ENCODE measurements at places on chromosomes 6 and 20.

DNA sequence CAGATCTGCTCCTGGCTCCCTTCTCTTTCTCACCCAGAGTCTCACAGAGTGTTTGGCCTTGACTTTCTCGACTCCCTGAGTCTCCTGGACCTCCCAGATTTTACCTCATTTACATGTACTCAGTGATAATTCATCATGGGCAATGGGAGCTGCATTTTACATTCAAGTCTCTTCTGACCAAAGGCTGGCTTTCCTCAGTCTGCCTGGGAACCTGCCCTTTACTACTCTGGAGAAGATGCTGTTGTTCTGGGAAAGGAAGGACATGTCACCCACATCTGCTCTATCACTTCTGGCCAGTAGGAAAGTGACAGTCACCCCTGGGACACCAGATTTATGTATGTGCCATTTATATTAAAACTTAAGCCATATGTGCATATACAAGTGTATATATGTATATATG lies 7.4 kb downstream of the LRRN4 start:
- no peak for DNase-seq

GRCh38 chr6:13590574-13591153 lies 16.3 kb downstream of the SIRT5 start:
- DNase-seq: no peak

DNA sequence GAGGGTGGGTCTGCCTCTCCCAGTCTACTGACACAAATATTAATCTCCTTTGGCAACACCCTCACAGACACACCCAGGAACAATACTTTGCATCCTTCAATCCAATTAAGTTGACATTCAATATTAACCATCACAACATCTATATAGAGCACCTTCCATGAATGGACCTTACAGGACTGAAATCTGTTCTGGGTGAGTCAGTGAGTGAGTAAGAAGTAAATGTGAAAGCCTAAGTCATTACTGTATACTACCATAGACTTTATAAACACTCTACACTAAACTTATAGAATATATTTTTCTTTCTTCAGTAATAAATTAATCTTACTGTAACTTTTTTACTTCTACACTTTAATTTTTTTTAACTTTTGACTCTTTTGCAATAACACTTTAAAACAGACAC lies 993.8 kb upstream of the MAP3K7 start:
- no peak for DNase-seq

- DNase-seq: peak; percentile 50
These were observed 3.1 kb downstream of the COL12A1 start for GRCh38 chr6:75202676-75203131.

GRCh38 chr6:33768644-33769120 lies 20.2 kb downstream of the LEMD2 start:
- DNase-seq: peak; percentile 76

DNA sequence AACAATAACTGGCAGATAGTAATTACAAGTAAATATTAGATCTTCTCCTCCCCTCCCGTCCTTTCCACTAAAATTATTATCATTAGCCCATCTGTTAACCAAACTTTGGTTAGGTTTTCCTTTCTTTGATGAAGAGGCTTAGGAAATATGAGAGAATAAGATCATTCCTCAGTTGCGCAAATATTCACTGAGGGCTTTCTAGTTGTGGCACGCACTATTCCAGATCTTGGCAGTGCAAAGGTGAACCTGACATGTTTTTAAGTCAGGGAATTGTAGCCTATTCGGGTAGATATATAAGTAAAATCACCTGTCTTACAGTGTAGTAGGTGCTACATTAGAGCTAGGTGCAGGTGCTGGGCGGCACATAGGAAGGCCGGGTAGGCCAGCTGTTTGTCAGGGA lies 31.1 kb downstream of the RNF217 start:
- no peak for DNase-seq

GRCh38 chr20:61724376-61724775 lies 341.3 kb downstream of the TAF4 start:
- no peak for DNase-seq

GRCh38 chr20:61822396-61822795 lies 243.3 kb downstream of the TAF4 start:
- DNase-seq: no peak

- peak; percentile 80 for DNase-seq
These were observed 537 bp downstream of the PPIL4 start for GRCh38 chr6:149545258-149545753.

- no peak for DNase-seq
These were observed 43.6 kb upstream of the CCN6 start for GRCh38 chr6:112010328-112010727.

GRCh38 chr6:82249381-82250253 lies 2.1 kb upstream of the IBTK start:
- DNase-seq: no peak

DNA sequence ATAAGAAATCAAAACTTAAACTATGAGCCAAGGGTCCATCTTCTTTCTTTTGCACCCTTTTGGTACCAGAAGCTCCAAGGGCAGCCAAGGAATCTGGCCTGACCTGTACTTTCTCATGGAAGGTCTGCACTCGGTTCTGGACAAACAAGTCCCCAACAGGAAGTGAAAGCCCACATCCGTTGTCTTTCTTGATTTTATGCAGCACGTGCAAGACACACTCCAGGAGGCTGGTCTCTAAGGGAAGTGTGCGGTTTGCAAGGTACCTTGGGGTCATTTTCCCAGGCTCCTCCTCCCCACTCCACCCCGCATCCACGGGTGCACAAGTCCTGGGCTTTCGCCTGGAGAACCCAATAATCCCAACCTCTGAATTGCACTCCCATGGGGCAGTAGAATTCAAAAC lies 101.9 kb downstream of the NFATC2 start:
- DNase-seq: peak; percentile 0

DNA sequence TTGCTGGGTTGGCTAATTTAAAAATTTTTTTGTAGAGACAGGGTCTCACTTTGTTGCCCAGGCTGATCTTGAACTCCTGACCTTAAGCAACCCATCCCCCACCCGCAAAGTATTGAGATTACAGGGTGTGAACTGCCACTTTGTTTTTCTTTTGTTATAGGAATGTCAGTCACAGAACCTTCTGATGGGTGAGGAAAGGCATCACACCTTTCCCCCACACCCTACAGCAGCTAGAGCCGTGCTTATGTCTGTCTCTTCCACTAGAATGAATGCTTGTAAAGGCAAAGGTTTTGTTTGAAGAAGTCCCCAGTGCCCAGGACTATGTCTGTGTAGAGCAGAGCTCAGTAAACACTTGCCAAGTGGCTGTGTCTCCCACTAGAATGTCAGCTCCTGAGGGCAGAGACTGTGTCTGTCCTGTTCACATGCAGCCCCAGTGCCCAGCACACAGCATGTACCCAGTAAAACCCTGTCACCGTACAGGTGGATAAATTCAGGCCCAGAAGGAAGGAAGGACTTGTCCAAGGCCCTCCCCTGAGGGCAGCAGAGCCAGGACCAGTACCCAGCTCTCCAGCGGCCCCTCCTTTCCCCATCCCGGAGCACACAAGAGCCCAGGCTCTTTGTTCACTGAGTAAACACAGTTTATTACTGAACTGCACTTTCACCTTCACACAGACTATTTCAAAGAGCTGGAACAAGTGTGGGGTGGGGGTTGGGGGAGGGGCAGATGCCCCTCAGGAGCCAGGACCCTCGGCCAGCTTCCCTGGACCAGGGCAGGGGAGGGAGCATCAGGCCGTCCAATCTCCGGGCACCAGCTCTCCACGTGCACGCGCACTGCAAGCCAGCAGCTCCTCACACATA lies 26.4 kb downstream of the COX4I2 start:
- DNase-seq: no peak

DNA sequence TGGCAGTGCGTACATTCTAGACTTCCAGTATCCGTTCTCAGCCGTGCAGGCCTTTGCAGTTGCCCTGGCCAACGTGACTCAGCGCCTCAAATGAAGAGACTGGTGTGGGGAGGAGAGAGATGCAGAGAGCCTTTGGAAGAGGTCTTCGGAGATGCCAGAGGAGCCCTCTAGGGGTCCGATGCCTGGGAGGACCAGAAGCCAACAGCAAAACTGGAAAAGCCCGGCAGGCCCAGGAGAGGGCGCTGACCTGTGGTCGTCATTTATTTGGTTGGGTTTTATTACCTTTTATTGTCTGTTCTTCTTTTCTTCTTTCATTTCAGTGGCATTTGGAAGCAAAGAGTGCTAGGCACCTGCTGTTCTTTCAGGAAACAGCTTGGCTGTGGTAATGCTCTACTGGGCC lies 53.3 kb upstream of the TMEM181 start:
- no peak for DNase-seq

GRCh38 chr6:38215651-38216311 lies 396.3 kb downstream of the ZFAND3 start:
- DNase-seq: no peak

GRCh38 chr20:57940868-57941522 lies 231.2 kb upstream of the PMEPA1 start:
- DNase-seq: no peak

- DNase-seq: no peak
These were observed 108.3 kb upstream of the RNF24 start for GRCh38 chr20:4123537-4124235.

DNA sequence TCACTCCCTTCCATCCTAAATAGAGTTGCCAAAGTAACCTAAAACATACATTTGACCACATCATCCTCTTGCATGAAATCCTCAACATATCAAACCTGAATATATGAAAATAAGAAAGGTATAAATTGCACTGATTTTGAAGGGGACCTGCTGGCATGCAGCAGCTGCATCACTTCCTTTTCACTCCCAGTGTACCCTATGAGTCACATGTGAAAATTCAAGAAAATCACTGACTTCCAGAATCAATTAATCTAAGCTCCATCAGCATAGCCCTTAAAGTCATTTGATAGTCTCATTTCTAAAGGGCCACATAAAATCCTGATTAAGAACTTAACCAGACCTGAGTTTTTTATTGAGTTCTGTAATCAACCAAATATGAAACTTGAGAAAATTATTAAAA lies 24.3 kb downstream of the SNX14 start:
- no peak for DNase-seq

- DNase-seq: no peak
These were observed 637 bp downstream of the TRPC4AP start for GRCh38 chr20:35091816-35092523.

- DNase-seq: peak; percentile 42
These were observed 684.6 kb upstream of the MARCKS start for GRCh38 chr6:113172531-113172966.

DNA sequence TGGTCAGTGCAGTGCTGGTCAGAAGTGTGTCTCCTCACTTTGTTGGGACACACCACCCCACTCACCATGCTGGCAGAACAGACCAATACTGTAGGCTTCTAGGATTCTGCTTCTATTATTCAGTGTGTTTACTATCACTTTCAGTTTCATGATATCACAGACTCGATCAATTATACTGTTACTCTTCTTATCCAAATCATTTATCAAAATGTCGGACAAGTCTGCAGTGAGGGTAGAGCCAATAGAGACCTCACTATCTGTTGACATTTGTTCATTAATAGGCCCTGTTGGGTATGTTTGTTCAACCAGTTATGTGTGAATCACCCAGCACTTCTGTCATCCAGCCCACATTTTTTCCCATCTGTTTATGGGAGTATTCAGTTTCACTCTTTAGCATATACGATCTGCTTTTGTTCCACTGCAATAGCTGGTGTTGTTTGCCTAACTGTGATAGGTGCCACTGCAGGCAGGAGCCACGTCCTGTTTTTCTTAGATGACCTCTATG lies 140.1 kb downstream of the NRN1 start:
- no peak for DNase-seq

DNA sequence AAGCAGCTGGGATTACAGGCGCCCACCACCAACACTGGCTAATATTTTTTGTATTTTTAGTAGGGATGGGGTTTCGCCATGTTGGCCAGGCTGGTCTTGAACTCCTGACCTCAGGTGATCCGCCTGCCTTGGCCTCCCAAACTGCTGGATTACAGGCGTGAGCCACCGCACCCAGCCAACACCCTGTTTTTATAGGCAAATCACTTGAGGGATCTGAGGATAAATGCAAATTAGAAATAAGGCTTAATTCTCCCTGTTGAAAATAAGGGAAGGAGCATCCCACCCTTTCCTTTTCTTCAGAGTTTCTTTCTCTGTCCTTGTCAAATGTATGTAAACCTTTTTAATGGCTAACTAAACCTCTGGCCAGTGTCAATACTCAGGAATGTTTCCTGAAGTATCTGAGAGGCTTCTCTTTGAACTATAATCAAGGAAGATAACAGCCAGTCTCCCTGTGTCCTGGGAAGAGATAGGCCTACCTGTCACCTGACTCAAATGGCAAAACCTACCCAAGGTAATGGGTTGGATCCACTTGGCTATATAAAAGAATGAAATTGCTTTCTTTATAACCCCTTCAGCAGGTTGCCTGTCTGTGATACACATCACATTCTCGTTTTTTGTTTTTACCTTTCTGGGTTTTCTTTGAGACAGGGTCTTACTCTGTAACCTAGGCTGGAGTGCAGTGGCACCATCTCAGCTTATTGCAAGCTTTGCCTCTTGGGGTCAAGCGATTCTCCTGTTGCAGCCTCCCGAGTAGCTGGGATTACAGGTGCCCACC lies 64.5 kb upstream of the TNFAIP3 start:
- no peak for DNase-seq

- no peak for DNase-seq
These were observed 7.7 kb downstream of the PSMB1 start for GRCh38 chr6:170545405-170545804.

DNA sequence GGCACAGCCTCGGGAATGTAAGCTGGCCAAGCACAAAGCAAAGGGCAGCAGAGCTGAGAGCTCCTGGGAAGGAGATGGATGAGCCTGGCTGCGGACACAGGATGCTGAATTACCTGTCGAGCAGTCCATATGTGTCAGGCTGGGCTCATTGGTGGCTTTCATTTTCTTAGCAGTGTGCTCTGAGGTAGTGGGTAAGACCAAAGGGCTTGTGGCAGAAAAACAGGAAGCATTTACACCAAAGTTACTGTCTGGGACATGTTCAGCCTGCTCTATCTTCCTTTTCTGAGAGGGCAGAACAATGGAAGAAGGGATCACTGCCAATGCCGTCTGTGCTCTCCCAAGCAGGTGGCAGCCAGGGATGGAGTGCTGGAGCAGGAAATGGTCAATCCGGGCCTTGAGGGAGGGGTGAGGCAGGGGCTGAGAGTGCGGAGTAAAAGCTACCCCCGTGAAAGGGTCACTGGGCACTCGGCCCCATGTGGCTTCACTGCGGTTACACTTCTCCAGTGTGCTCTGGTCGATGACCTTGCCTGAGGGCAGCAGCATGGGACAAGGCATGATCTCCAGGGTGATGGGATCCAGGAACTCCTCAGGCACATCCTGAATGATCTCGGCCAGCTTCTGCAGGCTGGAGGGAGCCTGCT lies 36.9 kb upstream of the AVP start:
- no peak for DNase-seq

Data from left hindlimb (tissue), 1 donor.